ENCODE measurements at places on chromosomes 1 and 21.

- DNase-seq = no peak
These were observed 117.7 kb downstream of the CTH start for GRCh38 chr1:70528590-70529333.

DNA sequence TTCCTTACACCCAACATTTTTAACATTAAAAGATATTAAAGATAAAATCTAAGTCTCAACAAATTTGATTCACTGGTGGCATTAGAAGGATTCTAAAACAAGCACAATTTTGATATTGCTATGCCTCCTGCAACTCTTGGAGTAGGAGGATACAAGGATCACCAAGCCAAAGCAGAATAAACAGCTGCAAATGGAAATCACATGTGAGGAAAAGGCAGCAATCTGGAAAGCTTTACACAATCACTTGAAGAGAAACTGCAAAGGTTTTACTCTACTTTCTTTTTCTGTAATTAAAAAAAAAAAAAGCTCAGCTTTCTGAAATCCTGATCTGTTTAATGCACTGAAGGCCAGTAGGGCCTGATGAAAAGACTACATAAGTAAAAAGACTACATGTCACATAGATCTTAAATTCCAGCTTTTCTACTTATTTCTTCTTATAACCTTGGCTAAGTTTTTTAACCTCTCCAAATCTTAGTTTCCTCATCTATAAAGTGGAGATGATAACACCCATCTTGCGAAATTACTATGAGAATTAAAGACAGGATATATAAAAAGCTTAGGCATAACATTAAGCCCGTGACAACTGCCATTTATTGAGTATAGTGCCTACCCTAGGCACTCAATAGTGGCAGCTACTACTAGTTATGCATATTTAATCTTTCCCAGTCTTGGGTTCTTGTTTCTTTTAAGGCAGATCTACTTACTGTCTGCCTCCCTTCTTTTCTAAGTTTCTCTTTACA, 73.5 kb downstream of the EPS15 start:
- DNase-seq = no peak

DNA sequence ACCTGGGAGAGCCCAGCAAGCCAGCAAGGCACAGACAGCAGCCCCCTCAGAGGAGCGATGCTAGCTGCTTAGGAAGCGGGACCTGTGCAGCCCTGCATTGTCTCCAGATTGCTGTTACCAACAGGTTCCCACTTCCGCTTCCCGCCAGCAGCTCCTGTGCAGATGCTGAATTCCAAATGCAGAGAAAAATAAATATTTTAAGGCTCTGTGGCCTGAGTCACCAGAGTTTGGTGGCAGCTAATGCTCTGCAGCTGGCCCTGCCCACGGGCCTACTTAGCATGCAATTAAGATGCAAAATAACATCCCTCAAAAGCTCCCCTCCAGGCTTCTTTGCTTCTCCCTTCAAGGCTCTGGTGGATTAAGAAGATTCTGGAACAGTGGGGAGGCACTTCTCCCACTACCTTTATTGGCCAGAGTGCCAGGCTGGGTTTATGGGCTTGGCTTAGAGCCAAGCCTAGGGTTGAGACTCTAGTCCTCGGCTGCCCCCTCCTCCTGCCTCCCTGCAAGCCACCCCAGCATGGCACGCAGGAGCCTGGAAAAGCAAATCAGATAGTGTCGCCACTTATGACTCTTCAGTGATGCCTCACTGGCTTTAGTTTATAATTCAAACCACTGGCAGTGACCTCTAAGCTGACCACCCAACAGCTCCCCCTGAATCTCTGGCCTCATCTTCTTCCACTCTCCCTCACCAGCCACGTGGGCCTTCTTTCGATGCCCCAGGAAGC, 207.1 kb upstream of the ZC3H12A start:
- DNase-seq = no peak

DNA sequence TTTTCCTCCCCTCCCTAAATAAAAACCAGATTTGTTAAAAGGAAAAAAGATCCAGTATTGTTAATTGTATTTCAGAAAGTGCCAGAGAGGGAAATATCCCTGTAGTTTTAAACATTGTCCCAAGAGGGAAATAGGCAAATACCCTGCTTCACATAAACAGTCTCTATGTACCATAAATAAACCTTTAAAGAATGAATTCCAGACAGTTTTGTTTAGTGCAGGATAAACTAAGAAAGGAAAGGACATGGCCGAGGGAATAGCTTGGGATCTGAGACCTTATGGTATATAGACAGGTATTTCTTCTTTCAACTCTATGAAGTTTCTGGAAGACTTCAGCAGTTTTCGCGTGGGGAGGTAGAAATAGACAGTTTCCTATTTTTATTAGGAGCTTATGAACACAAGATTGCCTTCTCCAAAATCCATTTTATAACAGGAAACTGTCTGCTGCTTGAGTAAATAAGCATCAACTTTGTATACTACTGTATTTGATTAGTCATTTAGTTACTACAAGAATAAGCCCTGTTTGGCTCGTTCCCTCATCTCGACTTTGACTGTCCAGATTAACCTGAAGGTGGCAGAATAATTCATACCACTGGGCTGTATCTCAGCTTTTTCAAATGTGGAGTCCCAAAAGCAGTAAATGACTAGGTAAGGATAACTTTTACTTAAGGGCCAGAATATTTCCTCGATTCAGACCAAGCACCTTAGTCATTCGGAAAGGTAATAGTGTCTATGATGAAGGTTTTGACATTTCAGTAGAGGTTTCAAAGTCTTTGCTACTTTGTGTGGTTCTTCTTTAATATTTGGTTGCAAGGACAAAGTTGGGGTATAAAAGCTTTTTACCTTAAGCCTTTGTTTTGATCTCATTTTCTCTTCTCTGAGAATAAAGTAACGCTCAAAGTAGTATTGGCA, 177.5 kb downstream of the VPS13D start:
- DNase-seq = no peak

DNA sequence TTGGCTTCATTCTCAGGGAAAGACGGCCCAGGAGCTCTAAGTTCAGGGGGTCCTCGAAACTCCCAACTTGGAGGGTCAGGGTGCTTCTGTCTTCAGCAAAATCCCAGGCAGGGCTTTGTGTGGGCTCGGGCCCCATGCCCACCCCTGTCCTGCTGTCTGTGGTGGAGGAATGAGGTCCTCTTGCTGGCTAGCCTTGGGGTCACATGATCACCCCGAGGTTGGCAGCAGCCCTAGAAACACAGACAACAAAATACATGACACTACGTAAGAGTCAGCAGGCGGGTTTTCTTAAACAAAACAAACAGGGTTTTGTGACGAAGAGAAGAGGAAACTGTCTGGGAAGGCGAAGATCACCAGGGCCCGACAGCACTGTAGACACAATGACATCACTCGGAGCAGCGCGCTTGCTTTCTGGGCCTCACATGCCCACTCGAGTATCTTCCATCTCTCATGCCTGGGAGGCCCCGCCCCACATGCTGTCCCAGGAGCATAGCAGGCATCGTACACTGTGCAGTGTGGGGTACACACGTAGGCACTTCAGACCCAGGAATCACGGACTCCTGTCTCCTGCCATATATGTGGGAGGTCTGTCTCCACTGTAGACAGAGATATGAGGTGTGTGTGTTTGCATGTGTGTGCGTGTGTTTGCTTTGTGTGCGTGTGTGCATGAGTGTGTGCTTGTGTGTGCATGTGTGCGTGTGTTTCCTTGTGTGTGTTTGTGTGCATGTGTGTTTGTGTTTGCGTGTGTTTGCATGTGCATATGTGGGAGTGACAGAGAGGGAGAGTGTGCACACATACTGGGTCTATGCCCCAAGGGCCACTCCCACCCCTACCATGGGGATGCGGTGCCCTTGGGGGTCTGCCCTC, 94.7 kb downstream of the SIK1 start:
- DNase-seq = no peak

GRCh38 chr1:192943522-192943921, 115.6 kb downstream of the UCHL5 start:
- no peak for DNase-seq

DNA sequence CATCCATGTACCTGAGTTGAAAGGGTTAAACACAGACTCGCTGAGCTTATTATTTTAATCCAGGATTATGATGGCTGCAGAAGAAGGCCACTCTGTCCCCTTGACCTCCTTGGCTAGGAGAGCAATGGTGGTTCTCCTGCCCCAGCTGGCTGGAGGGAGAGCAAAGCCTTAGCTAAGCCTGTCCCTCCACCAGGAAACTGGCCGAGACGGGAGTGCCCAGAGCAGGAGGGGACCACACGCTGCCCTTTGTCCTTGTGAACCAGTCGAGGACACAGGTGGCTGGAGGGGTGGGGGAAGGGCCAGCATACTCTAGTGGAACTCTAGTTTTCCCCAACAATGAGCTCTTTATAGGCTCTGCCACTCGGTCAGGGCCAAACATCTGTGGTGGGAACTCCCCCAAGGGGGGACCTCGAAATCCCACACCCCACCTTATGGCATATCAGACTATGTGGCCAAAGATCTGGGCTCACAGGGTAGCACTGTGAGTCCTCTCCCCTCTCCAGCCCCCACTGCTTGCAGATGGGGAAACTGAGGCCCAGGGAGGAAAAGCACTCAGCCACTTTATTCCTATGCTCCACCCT, 12.9 kb downstream of the KIAA1614 start:
- no peak for DNase-seq

GRCh38 chr1:192521734-192522133, 53.8 kb upstream of the RGS1 start:
- no peak for DNase-seq

DNA sequence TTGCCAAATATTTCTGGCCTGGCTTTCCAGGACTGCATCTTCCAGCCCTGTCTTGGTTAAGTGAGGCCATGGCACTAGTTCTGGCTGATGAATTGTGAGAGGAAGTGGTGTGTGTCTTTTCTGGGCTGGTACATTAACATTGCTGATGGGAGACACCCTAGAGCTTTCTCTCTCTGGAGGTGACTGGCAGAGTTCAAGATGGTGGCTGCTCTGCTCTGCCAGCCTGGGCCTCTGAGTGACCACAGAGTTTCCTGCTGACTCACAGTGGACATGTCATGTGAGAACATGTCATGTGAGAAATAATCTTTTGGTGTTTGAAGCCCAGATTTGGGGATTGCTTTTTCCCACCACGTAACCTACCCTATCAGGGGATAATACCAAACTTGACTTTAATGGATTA, 218.0 kb upstream of the KIAA0040 start:
- DNase-seq = no peak

- no peak for DNase-seq
These were observed 2.8 kb downstream of the FOXD2 start for GRCh38 chr1:47440599-47441081.

GRCh38 chr1:242243472-242243871, 244.6 kb upstream of the MAP1LC3C start:
- DNase-seq = no peak

DNA sequence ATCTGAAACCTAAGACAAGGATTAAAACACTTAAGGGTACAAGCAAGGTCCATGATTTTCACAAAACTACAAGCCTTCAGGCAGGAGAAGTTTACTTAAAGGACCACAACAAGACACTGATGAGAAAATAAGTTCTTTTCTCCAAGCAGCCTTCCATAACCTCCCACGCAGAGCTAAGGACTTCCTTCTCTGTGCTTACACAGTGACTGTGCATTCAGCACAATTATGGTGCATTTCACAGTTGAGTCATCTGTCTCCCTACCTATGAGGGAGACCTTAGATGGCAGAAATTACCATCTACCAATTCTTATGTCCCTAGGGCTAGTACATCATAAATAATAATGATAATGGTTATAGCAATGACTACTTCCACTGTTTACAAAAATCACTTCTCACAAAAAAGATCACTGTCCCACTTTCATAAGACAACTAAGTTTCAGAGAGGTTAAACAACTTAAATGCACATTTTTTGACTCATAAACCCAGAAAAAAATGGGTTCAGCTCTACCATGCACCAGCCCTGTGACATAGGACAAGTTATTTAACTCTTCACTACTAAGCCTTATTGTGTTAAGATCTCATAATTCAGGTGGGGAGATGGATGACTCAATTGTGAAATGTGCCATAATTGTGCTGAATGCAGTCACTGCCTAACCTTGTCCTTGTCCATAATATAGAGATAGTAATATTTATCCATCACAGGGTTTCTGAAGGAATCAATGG, 45.3 kb downstream of the TARBP1 start:
- DNase-seq = no peak

DNA sequence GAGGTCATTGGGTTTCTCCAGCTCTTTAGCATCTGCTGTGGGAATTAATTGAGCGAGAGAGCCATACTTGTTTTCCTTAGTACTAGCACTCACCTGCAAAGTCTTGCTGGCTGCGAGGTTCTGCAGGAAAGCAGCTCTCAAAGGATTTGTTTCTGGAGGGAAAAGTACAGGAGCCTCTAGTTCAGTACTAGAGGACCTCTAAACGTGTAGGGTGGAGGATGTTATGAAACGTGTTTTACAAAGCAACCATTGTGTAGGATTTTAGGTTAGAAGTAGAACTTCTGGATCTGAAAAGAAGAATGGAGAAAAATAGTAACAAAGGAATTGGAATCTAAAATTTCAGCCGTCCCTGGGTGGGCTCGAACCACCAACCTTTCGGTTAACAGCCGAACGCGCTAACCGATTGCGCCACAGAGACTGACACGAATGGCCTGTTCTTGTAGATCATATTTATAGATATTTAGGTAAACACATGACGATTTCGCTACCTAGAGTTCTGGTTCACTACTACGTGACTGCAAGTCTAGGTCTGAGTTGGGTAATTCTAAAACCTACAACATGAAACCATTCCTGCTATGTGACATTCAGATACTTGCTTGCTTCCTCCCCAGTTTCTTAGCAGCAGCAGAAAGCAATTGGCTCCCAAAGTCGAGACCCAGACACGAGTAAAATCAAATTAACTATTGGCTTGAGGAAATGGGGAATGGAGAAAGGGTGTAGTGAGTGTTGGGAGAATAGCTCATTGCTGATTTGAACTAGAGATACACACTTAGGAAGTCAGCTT, 60.2 kb upstream of the CFAP126 start:
- DNase-seq = no peak

- no peak for DNase-seq
These were observed 64.0 kb upstream of the ZNF281 start for GRCh38 chr1:200473698-200474371.

GRCh38 chr1:219304227-219305226, 130.8 kb downstream of the LYPLAL1 start:
- no peak for DNase-seq

GRCh38 chr21:44416193-44416592, 39.1 kb upstream of the LRRC3 start:
- DNase-seq = no peak

- no peak for DNase-seq
These were observed 45.4 kb downstream of the LCA5L start for GRCh38 chr21:39400173-39400572.

DNA sequence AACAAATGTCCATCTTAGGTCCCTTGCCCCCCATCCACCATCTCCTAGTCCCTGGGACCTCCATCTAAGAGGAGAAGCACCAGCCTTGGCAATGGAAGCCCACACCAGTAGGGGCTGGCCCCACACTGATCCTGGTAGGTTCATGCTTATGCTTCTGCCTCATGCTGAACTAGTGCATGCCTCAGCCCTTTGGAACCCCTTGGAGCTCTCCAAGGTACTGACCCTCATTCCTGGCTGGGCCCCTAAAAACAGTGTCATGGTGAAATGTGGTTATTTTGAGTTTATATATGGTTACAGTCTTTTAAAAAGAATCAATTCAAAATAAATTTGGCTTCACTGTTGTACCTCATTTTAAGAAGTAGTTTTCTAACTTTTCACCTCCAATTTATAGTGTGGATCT, 108.3 kb downstream of the HIVEP3 start:
- no peak for DNase-seq
